ENCODE measurements at places on chromosomes 5 and 9. TPM values are rescaled to one million over a fixed set of nuclear protein-coding genes. Genes with fewer than 3 reads are reported as not detected.

Gene MEIKIN
- total RNA-seq = not detected

Gene PCDHGB7
- total RNA-seq = 2.0 TPM

Gene ERBIN
- total RNA-seq = 31.4 TPM

Gene NDST1
- 63.7 TPM for total RNA-seq

Gene SPINK14
- total RNA-seq = not detected

Gene GRAMD2B
- 18.7 TPM for total RNA-seq

Gene ACER2
- 2.3 TPM for total RNA-seq

GRCh38 chr9:123816817-123817472, 113.0 kb downstream of the DENND1A start:
- no peak for DNase-seq

GRCh38 chr9:19127871-19128500, 694 bp upstream of the PLIN2 start:
- no peak for DNase-seq

- DNase-seq = no peak
Observed at GRCh38 chr9:110443146-110443865, 105.6 kb upstream of the TXNDC8 start.

DNA sequence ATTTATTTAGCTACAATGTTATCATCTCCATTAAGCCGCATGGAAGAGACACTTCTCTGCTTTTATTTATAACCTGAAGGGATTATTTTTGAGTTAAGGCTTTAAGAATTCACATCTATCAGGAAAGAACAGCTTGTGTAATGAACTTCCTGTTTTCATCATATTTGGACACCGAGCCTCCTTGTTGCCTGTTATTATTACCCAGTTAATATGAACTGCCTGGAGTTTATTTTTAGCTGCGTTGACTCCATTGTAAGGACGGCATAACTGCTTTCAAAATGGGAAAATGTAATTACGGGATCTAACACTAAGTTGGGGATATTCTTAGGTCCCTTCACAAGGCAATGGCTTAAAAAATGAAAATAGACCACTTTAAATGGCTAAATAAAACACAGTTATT, 89.0 kb upstream of the NR4A3 start:
- DNase-seq = no peak

- DNase-seq = peak; percentile 38
Observed at GRCh38 chr9:133761641-133762248, 23.6 kb upstream of the SARDH start.

DNA sequence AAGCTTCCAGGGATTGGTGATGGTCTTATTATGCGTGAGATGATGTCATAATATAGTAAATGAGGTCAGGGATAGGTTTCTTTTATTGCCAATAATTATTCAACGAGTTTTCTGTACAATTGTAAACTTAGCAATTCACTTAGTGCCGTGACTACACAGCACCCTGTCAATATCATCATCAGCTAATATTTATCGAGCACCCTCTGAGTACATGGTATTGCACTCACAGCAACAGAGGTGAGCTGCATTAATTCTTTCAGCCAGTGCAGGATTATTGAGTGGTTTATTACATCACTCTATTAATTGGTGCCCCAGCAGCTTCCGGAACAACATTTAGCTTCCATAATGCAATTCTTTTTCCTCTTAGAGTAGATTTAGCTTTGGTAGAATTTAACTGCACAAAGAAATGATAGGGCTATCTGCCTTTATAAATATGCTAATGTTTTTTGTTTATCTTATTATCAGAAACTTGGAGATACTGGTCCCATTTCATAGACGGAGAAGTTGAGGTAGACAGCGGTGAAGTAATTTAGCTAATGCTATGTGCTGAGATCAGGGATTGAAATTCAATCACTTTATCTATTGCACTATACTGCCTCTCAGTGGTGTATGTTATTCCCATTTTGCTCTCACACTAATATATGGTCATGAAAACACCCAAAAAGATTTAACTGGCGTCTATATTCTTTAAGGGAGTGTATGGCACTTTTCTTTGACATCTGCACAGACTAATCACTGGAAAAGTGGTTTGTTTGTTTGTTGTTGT, 726.1 kb upstream of the WWC1 start:
- no peak for DNase-seq

DNA sequence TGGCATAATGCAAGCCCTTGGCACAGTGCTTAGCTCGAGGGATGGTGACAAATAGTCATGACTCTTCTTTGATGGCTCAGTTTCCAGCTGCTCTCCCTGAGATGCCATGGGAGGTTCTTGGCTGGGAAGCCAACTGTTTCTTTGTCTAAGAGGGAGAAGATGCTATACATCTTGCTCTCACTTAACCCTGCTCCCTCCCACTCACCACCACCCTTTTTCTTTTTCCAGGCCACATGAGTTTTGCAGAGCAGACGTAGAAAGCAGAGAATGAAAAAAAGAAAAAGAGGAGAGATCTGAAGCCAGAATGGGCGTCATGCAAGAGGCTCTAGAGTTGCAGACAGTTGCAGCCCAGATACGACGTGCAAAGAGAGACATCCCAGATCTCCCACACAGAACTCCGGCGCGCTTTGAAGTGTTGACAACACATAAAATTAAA, 160.5 kb downstream of the FGF18 start:
- no peak for DNase-seq

DNA sequence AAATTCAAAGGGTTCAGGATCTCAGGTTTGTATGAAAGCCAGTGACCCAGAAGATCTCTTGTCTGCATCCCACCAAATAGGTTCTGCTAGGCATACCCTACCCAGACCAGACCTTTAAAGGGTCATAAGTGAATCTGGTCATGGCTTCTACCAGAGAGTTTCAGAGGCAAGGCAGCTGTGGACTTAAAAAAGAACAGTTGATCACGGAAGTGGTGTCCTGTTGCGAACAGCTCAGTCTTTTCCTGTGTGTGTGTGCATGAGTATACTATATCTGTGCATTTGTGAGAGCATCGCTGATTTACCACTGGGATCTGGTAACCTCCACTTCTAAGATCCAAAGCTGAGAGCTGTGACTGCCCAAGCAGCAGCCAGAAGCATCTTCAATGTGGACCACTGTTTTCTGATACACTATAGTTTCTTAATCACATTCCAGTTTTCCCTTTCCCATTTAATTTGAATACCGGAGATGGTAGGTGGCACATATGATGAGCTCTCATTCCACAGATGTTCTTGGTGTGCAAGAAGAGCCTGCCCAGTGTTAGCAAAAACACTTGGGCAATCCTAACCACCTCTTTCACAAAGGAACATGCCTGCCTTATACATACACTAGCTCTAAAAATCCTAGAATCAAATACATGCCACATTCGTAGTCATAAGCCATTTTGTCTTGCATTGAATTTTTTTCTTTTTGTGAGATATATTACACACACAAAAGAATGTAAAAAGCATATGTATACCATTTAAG, 36.2 kb upstream of the OR2S2 start:
- no peak for DNase-seq

GRCh38 chr9:130267930-130268329, 2.4 kb downstream of the HMCN2 start:
- no peak for DNase-seq

- no peak for DNase-seq
Observed at GRCh38 chr9:135066291-135066690, 21.2 kb upstream of the OLFM1 start.

All from left lobe of liver (tissue), 2 donors.